Activated T-helper 1 cell treated with anti-CD3 and anti-CD28 coated beads, Interleukin-2, amount 50 U/mL, for 16 hours (primary cell): ENCODE measurements at places on chromosomes 12 and 14.

DNA sequence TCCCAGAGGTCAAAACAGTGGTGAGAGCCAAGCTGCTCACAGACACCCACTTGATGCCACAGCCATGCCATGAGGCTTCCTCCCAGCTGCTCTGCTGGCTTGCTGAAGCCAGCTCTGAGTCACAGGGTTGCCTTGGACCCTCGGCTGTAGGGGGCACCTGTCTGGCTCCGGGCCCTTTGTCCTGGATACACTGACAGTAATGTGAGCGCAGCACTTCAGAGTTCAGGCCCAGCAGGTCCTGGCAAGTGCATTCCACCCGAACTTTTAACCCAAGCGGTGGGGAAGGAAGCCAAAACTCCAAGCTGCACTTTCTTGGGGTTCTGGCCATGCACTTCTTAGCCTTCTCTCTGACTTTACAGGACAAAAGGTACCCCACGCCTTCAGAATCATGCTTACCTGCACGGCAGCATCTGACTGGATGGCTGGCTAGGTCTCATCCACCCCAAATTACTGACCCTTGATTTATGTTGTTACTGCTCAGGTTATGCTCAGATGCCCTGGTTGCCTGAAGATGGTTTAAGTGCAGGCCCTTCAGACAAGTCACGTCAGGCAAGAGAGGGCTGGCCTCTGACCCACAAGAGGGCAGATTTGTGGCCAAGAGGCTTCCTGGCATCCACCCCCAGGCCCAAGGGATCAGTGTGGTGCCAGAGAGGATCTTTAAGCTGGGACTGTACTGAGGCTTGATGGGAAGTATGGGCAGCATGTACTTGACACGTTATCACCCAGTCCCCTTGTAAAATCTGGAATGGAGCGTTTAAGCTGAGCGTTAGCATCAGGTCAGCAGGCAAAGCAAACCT, 24.8 kb downstream of the SLC25A29 start:
- DNase-seq = no peak

DNA sequence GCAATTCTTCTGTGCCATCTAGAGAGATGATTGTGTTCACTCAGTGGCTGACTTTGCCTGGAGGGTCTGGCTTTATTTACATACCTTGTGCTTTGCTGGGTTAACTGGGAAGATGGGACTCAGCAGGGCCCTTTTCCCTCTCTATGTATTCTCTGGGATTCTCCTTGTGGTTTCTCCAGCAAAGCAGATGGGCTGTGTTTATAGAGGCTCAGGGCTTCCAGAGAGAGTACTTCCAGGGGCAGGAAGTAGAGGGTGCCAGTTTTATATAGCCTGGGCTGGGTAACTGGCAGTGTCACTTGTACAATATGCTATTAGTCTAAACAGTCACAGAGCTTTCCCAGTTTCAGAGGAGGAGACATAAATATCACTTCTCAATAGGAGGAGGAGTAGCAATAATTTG, 509.9 kb downstream of the DIO2 start:
- DNase-seq = no peak

- no peak for DNase-seq
Measured at GRCh38 chr14:33332497-33332896, 393.8 kb downstream of the NPAS3 start.

DNA sequence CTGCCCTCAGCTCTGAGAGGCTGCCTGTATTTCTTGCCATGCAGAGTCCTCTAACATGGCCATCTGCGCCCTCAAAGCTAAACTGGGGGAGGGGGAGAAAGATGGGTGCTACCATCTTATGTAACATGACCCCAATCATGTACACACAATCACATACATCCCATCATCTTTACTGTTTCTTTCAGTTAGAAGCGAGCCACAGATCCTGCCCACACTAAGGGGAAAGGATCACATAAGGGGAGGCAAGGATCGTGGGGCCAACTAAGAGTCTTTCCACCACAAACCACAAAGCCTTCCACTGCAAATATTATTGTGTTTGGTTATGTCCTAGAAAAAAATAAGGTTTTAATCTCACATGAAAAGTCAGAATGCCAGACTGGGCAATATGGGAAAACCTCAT, 11.8 kb upstream of the AMN1 start:
- DNase-seq = no peak

GRCh38 chr14:64238049-64238448, 56.1 kb downstream of the ESR2 start:
- DNase-seq = no peak

DNA sequence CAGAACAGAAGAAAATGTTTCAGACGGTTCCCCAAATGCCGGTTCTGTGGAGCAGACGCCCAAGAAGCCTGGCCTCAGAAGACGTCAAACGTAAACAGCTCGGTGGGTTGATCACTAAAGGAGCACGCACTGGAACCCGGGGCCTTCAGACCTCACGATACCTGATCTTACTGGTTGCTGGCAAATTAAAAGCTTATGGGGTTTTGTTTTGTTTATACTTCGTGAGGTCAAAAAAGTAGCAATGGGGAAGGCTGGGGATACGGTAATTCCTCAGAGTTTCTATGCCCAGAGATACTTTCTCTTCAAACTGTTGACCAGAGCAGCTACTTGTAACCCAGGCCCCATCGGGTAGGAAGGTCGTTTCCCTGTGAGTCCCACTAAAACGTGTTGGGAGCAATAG, 1.7 kb downstream of the CDKN1B start:
- DNase-seq = no peak

DNA sequence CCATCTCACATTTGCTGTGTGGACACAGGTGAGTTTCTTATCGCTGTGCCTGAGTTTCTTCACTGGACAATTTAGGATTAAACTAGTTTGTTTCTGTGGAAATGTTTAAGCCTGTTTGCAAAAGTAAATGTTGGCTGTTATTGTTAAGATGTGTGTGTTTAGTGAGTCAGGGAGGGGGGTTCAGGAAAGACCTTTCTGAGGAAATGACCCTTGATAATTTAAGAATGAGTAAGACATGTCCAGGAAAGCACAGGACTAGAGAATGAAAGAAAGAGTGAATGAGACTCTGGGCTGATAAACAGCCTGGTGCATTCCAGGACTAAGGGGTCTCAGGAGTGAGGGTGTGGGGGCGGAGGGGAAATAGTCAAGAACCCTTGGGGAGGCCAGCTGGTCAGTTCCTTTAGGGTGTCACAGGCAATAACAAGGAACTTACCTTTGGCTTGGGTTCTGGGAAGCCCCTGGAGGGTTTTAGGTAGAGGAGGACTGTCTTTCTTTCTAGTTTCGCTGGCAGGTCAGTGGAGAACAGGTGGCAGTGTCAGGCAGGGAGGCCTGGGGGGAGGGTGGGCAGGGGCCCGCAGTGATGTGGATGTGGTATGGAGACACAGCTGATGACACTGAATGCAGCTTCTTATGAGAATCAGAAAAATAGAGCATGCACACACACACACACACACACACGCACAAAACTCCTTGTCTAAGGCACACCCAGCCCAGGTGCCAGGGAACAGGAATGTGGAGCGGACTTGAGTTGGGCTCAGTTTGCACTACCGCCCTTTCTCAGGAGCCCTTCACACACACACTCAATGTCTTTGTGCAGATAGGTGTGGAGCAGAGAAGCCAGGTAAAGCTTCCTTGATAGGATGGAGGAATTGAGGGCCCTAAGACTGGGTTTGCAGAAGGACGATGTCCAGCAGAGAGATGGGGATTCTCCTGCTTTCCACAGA, 1005.5 kb downstream of the VRK1 start:
- no peak for DNase-seq

- DNase-seq = no peak
Measured at GRCh38 chr14:92247341-92247740, 75.6 kb upstream of the SLC24A4 start.
